Spleen (tissue), 13 donors: ENCODE measurements at places on chromosomes 2 and 18. TPM values are rescaled to one million over a fixed set of nuclear protein-coding genes. Genes with fewer than 3 reads are reported as not detected.
A peak's percentile ranks its signal among the peaks of the same experiment; 100 is the strongest.

Gene PDCL3
- total RNA-seq, result 9.4 TPM

Gene SLC9A2
- total RNA-seq, result 0.20 TPM

Gene RALBP1
- 54.0 TPM for total RNA-seq

Gene DAW1
- not detected for total RNA-seq

Gene MEIS1
- 44.1 TPM for total RNA-seq

DNA sequence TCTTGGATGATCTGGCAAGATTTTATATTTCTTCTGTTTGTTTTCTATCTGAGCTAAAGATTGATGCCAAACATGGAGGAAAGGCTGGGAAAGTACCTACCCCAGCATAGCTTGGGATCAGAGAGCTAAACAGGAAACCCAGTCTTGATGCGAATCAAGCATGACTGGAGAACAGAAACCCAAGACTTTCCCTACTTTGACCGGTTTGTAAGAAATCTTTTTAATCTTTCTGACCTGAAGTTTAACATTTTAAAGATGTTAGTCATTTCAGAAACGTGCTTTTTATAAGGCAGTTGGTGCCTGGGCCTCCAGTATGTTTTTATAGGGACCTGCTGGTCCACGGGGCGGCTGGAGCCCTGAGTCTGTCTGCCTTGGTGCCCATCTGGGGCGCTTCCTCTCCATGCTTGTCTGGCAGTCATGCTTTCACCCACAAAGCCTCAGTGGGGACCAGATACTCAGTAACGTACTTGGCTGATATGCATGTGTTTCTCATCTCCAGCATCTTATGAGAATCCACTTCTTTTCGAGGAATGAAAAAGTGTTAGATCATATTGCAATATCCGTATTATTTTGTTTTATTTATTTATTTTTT is 266.5 kb downstream of the PTGR3 start:
- no peaks in the 10 kb centered on the region for H3K27me3 ChIP-seq
- no peak overlapping the region for H3K4me3 ChIP-seq
- no peak overlapping the region for H3K27ac ChIP-seq
- peaks cover 12% of the 10 kb centered on the region for H3K4me1 ChIP-seq
- no peaks in the 10 kb centered on the region for H3K36me3 ChIP-seq
- DNase-seq, result no peak

DNA sequence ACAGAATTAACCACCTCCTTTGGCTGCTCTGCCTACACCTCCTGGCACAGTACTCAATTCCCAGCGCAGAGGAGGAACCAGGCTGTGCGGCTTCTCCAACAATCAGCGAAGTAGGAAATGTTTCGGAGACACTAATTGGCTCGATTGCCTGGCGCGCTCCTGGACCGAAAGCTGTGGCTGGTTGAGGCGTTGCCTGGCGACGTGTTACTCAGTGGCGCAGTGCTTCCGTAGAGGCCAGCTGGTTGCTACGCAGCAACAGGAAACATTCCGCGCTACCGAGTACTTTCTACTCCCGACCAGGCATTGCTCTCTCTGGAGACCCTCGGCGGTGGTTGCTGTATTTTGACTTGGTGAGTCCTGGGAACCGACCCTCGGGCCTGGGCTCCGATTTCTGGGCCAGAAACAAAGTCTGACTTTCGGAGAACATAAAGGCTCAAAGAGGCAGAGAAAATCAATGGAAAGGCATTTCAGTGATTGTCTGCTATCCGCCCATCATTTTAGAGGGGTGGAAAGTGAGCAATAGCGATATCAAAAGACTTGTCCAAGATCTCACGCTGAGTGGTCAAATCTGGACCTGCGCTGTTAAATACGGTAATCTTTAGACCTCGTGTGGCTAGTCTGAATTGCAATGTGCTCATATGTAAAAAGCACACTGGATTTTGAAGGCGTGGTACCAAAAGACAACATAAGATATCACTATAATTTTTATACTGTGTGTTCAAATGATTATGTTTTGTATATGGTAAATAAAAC is at the start of gene DNAH6:
TSS of gene DNAH6 (plus strand) at position 265 of the 753 bp plus-strand sequence. CDS start 1,329 bp downstream, outside the sequence.
- peaks cover 7% of the 10 kb centered on the region for H3K4me1 ChIP-seq
- peaks cover 7% of the 10 kb centered on the region for H3K27me3 ChIP-seq
- peak within 1 kb of the TSS; percentile 66 for H3K4me3 ChIP-seq
- H3K27ac ChIP-seq, result no peak within 1 kb of the TSS

- no peaks in the 10 kb centered on the region for H3K27me3 ChIP-seq
- H3K4me1 ChIP-seq, result peaks cover 59% of the 10 kb centered on the region
- no peak overlapping the region for H3K27ac ChIP-seq
- no peak for DNase-seq
Observed at GRCh38 chr2:31254237-31255203, 20.6 kb downstream of the EHD3 start.

DNA sequence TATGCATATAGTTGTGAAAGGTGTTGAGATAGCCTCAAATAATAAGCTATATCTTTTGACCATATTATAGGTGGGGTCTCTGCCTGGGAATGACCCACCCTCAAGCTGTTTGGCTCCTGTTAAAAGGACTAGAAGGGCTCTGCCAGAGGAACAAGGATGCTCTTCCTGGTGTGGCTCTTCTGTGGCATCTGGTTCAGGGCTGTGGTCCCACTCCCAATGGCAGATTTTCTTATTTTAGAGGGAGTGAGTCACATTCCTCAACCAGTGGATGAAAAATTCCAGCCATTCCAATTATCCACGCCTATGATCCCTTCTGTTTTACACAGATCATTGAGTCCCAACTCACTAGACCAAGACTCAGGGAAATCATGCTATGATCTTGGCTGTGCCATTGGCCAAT is 119.9 kb downstream of the PARD3B start:
- H3K4me3 ChIP-seq, result no peak overlapping the region
- peak overlapping the region; percentile 6 for H3K27ac ChIP-seq
- no peaks in the 10 kb centered on the region for H3K27me3 ChIP-seq
- no peaks in the 10 kb centered on the region for H3K36me3 ChIP-seq

- H3K4me1 ChIP-seq, result no peaks in the 10 kb centered on the region
- H3K36me3 ChIP-seq, result no peaks in the 10 kb centered on the region
- no peaks in the 10 kb centered on the region for H3K27me3 ChIP-seq
Observed at GRCh38 chr2:140349695-140350094, 1569.5 kb upstream of the NXPH2 start.

GRCh38 chr18:8763611-8764010 is 58.3 kb downstream of the MTCL1 start:
- H3K4me3 ChIP-seq, result no peak overlapping the region
- H3K27ac ChIP-seq, result no peak overlapping the region
- H3K4me1 ChIP-seq, result no peaks in the 10 kb centered on the region
- H3K27me3 ChIP-seq, result no peaks in the 10 kb centered on the region
- H3K36me3 ChIP-seq, result no peaks in the 10 kb centered on the region

GRCh38 chr2:16900405-16901025 is 234.9 kb upstream of the CYRIA start:
- H3K4me3 ChIP-seq, result no peak overlapping the region
- H3K4me1 ChIP-seq, result no peaks in the 10 kb centered on the region
- no peaks in the 10 kb centered on the region for H3K36me3 ChIP-seq
- H3K27me3 ChIP-seq, result no peaks in the 10 kb centered on the region
- no peak overlapping the region for H3K27ac ChIP-seq

GRCh38 chr18:75344615-75345014 is 82.9 kb downstream of the SMIM21 start:
- no peaks in the 10 kb centered on the region for H3K4me1 ChIP-seq
- H3K4me3 ChIP-seq, result no peak overlapping the region
- H3K27me3 ChIP-seq, result peaks cover 4% of the 10 kb centered on the region
- no peak overlapping the region for H3K27ac ChIP-seq
- H3K36me3 ChIP-seq, result no peaks in the 10 kb centered on the region

GRCh38 chr2:156903335-156903734 is 354.2 kb upstream of the GALNT5 start:
- no peaks in the 10 kb centered on the region for H3K36me3 ChIP-seq
- H3K4me3 ChIP-seq, result no peak overlapping the region
- H3K4me1 ChIP-seq, result no peaks in the 10 kb centered on the region
- DNase-seq, result no peak
- H3K27me3 ChIP-seq, result no peaks in the 10 kb centered on the region

GRCh38 chr18:62434798-62435197 is 88.0 kb upstream of the ZCCHC2 start:
- H3K4me3 ChIP-seq, result no peak overlapping the region
- no peaks in the 10 kb centered on the region for H3K36me3 ChIP-seq

DNA sequence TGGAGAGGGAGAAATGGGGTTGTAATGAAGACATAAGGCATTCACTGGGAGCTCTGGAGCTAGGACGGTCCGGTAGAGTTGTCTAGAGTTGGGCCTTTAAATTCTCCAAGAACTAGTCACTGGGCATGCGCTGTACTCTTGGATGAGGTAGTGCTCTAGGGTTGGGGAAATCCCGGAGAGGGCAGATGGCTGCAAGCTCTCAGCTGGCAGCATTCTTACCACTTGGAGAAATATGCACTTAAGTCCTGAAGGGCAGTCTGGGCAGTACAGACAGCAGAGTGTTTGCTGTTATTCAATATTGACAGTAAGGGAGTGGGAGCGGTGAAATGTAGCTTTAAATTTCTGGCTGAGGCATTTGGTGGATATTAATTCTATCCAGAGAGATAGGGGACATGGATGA is 214.6 kb downstream of the RDH14 start:
- H3K27me3 ChIP-seq, result no peaks in the 10 kb centered on the region
- H3K4me3 ChIP-seq, result no peak overlapping the region
- no peak for DNase-seq
- H3K4me1 ChIP-seq, result no peaks in the 10 kb centered on the region
- H3K27ac ChIP-seq, result no peak overlapping the region

GRCh38 chr2:105129722-105130232 is 91.9 kb downstream of the MRPS9 start:
- H3K36me3 ChIP-seq, result no peaks in the 10 kb centered on the region
- no peak overlapping the region for H3K27ac ChIP-seq
- peak; percentile 32 for DNase-seq
- H3K4me1 ChIP-seq, result no peaks in the 10 kb centered on the region
- peaks cover 5% of the 10 kb centered on the region for H3K27me3 ChIP-seq
- H3K4me3 ChIP-seq, result no peak overlapping the region

GRCh38 chr2:224278531-224278930 is 123.4 kb downstream of the FAM124B start:
- H3K27ac ChIP-seq, result no peak overlapping the region
- H3K36me3 ChIP-seq, result no peaks in the 10 kb centered on the region
- H3K4me1 ChIP-seq, result no peaks in the 10 kb centered on the region
- no peak overlapping the region for H3K4me3 ChIP-seq
- no peak for DNase-seq

DNA sequence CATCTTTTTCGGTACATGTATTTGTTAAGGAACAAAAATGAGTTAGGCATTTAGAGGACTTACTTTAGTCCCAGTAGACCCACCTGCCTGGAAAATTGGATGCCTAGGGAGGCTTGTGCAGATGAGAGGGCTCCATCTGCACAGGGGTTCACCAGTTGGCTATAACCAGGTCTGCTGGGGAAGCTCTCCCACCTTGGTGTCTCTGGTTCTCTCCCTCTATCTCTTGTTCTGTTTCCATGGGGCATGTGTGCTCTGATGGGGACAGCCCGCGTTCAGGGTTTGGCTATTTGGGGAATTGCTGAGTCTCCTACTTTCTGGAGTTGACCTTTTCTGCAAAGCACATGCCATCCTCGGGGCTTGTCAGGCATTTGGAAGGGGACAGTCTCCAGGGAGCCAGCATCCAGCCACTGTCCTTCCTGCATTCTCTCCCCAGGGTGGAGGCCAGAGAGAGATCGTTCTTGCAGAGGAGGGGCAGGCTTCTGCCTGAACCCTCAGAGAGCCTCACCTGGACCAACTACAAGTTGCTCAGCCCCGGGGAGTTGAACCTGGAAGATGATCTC is 157.3 kb downstream of the KLHL29 start:
- H3K4me1 ChIP-seq, result no peaks in the 10 kb centered on the region
- H3K36me3 ChIP-seq, result no peaks in the 10 kb centered on the region
- no peaks in the 10 kb centered on the region for H3K27me3 ChIP-seq
- no peak overlapping the region for H3K4me3 ChIP-seq
- no peak overlapping the region for H3K27ac ChIP-seq

GRCh38 chr2:216520112-216520511 is 21.5 kb downstream of the RPL37A start:
- no peak overlapping the region for H3K4me3 ChIP-seq

DNA sequence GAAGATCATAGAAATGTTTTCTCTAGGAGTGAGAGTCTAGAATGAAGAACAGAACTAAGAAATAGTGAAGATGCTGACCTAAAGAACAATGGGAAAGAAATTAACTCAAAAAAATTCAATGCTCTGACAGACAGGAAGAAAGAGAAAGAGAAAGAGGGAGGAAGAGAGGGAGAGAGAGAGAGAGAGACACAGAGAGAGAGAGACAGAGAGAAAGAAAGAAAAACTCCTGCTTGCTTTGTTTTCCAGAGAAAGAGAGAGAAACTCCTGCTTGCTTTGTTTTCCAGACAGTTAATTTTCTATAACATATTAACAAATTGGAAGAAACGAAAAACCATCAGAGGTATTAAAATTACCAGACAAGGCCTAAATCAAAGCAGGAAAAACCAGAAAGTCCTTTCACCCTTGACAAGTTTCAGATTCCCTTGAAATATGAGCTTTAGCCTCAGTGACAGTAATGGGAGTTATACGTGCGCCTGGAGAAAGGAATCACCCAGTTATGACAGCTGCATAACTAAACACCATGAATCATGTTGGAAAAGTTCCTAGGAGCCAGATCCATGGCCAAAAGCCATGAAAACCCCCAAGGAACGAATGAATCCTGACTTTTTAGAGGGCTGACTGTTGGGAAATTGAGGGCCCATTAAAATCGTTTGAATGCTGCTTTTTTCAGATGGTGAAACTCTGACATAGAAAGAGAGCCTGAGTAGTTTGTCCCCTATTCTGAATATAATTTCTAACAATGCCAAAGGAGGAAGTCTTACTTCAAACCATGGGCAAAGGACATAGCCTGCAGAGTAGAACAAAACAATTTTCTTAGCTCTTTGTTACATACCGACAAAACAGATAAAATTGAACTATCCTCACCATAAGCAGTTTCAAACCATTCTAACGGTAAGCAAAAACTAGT is 228.6 kb upstream of the CHST9 start:
- H3K27ac ChIP-seq, result no peak overlapping the region
- H3K36me3 ChIP-seq, result no peaks in the 10 kb centered on the region
- no peaks in the 10 kb centered on the region for H3K4me1 ChIP-seq
- no peak overlapping the region for H3K4me3 ChIP-seq
- no peaks in the 10 kb centered on the region for H3K27me3 ChIP-seq

DNA sequence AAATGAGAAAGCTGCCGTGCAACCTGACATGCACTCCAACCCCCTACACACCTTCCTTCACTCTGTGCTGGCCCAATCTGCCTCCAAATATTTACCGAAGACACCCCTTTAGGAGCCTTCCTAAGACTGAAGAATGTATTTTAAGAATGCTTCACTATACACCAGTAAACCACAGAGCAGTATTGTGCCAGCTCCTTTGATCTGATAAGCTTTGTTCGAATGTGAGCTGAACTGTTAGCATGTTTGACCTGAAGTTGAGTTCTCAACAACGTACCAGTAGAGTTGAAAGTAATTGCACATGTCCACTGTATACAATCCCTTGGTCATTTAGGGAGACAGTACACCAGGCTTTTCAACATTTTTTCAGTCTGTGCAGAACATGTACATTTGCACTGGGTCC is 259.2 kb downstream of the TGIF1 start:
- no peaks in the 10 kb centered on the region for H3K36me3 ChIP-seq
- H3K27me3 ChIP-seq, result no peaks in the 10 kb centered on the region
- H3K27ac ChIP-seq, result no peak overlapping the region
- no peak overlapping the region for H3K4me3 ChIP-seq

GRCh38 chr2:109676346-109676902 is 62.3 kb downstream of the SOWAHC start:
- H3K27me3 ChIP-seq, result no peaks in the 10 kb centered on the region
- H3K36me3 ChIP-seq, result no peaks in the 10 kb centered on the region
- no peak overlapping the region for H3K27ac ChIP-seq
- H3K4me1 ChIP-seq, result peaks cover 16% of the 10 kb centered on the region

- H3K27me3 ChIP-seq, result no peaks in the 10 kb centered on the region
- peak overlapping the region; percentile 0 for H3K27ac ChIP-seq
- DNase-seq, result no peak
- no peaks in the 10 kb centered on the region for H3K36me3 ChIP-seq
- H3K4me1 ChIP-seq, result peaks cover 20% of the 10 kb centered on the region
- H3K4me3 ChIP-seq, result no peak overlapping the region
Observed at GRCh38 chr18:46418663-46419260, 238.3 kb downstream of the LOXHD1 start.
